Activated naive CD8-positive, alpha-beta T cell treated with anti-CD3 and anti-CD28 coated beads for 36 hours (primary cell): ENCODE measurements at places on chromosomes 1 and 21. TPM values are rescaled to one million over a fixed set of nuclear protein-coding genes. Genes with fewer than 3 reads are reported as not detected.

ACOT7 gene
- total RNA-seq: 80.8 TPM

IL12RB2 gene
- 40.2 TPM for total RNA-seq

AGRN gene
- 30.4 TPM for total RNA-seq

KCNJ15 gene
- total RNA-seq: 1.1 TPM

GUCA2B gene
- not detected for total RNA-seq

FLG2 gene
- not detected for total RNA-seq

ADGRB2 gene
- total RNA-seq: 0.08 TPM

KCNJ10 gene
- total RNA-seq: not detected

DNA sequence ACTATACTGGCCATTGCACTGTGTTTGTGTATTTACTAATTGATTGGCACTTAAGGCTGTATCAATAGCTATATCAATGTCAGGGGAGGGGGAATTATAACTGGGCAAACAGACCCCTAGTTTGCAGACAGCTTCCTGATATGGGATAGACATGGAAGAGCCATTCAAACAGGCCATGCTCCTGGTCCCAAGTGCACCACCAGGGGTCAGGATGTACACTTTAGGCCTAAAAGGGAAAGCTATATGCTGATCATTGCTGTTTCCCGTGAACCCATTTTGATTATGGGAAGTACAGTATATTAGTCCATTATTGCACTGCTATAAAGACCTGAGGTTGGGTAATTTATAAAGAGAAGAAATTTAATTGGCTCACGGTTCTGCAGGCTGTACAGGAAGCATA, 124.9 kb upstream of the BACE2 start:
- DNase-seq: no peak

DNA sequence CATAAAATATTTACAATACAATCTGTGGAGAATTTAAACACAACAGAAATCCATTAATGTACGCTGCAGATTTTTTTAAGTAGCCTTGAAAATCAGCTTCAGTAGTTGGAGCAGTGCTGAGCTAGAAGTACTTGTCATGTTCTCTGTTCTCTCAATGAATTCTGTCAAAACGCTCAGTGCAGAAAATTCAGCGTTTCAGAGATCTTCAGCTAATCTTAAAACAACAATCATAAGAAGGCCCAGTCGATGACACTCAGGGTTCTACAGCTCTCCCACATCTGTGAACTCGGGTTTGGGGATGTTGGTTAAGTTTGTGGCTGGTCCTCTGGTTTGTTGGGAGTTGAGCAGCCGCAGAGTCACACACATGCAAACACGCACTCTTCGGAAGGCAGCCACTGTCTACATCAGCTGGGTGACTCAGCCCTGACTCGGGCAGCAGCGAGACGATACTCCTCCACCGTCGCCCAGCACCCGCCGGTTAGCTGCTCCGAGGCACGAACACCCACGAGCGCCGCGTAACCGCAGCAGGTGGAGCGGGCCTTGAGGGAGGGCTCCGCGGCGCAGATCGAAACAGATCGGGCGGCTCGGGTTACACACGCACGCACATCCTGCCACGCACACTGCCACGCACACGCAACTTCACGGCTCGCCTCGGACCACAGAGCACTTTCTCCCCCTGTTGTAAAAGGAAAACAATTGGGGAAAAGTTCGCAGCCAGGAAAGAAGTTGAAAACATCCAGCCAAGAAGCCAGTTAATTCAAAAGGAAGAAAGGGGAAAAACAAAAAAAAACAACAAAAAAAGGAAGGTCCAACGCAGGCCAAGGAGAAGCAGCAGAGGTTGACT, 161.2 kb downstream of the RUNX1 start:
- DNase-seq: peak; percentile 91

- DNase-seq: peak; percentile 14
Measured at GRCh38 chr1:44035726-44036408, 4.6 kb upstream of the SLC6A9 start.

- no peak for DNase-seq
Measured at GRCh38 chr1:50132347-50132894, 23.7 kb downstream of the ELAVL4 start.

GRCh38 chr1:201217851-201218250, 27.2 kb downstream of the IGFN1 start:
- no peak for DNase-seq

DNA sequence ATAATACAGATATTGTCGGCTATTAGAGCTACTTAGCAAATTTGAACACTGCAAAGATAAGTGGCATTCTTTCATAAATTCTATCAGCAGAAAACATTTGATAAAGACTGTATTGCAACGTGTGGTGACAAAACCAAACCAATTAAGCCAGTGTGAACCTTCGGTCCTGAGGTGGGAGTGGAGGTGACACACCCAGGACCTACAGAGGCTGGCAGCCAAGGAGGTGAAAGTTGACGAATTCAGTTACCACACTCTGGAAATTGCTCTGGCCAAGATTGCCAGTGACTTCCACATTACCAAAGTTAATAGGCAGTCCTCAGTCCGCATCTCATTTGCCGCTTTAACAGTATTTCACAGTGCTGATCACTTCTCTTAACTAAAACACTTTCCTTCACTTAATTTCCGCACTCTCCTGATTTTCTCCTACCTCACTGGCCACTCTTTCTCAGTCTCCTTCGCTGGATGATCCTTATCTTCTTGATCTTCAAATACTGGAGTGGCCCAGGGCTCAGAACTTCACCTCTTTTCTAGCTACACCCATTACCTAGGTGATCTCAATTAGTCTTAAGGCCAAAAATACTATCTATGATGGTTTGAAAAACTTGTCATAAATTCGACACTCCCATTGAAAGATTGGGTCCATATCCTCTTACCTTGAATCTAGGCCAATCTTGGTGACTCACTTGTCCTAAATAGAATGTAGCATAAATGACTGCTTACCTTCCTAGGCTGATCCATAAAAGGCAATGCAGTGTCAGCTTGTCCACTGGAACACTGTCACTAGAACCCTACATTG, 5.1 kb upstream of the CDC42BPA start:
- no peak for DNase-seq

DNA sequence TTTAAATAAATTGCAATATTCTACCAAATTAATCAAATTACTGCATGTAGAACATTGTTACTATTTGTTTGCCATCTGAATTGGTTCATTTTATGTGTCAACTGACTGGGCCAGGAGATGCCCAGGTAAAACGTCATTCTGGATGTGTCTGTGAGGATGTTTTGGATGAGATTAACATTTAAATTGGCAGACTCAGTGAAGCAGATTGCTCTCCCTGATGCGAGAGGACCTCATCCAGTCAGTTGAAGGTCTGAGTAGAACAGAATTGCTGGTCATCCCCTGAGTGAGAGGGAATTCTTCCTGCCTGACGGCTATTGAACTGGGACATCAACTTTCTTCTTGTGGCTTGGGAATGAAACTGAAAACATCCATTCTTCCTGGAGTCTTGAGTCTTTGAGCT, 122.0 kb upstream of the GREM2 start:
- DNase-seq: no peak

DNA sequence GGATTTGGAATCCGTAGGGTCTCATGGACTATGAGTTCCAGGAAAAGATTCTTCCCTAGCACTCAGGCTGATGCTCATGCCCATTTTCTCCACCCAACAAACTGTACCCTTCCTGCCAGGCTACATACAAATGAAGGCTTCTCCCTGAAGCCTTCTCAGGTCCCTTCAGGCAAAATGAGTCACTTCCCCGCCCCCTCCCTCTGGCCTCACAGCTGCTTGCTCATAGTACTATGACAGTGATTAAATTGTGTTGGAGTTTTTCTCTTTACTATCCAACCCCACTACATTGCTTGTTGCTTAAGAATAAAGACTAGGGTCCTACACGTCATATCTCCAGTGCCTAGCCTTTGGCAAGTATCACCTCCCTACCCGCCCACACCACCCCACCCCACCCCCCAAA, 207.6 kb upstream of the NFIA start:
- peak; percentile 3 for DNase-seq

GRCh38 chr1:25566730-25567341, 23.4 kb downstream of the LDLRAP1 start:
- DNase-seq: peak; percentile 61

GRCh38 chr21:44489962-44490361, 34.7 kb downstream of the LRRC3 start:
- no peak for DNase-seq

GRCh38 chr1:25245809-25246599, 1.2 kb downstream of the RSRP1 start:
- no peak for DNase-seq

DNA sequence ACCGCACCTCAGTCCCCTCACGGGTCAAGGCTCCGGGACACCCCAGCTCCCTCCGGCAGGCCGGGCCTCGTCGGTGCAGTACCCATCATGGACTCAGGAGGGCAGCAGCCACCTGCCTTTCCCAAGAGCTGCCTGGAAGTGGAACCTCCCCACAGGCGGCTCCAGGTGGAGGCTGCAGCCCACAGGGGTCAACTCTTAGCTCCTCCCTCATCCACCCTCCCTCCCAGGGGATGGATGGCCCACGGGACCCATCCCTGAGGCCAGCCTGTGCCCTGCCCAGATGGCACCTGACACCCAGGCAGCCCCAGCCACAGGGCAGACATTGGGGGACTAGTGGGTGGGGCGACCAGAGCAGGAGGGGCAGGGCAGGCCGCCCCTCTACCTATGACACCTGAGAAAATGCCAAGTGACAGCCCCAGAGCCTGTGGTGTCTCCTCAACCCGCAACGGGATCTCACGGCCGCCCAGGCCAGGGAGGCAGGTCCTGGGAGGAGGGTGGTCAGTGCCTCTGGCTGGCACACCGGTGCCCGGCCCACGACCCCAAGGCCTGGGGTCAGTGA, 1.2 kb upstream of the ARHGEF16 start:
- peak; percentile 73 for DNase-seq

DNA sequence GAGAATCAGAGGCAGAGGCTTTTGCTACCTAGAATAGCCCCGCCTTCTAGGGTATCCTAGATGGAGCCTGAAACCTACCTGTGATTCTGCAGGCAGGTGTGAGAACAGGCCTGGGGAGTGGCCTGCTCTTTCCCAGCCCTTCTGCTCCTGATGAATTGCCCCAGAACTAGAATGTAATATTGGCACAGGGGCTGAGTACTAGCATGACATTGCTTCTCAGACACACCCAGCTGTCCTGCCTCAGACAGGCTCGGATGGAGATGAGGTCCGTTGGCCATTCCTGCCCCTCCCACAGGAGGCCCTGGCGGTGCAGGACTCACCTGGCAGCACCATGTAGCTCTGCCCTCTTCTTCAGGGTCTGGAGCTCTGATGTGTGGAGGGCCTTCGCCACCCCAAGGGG, 237.6 kb downstream of the GRIK3 start:
- DNase-seq: no peak

- DNase-seq: no peak
Measured at GRCh38 chr1:29050166-29050565, 73.5 kb downstream of the TMEM200B start.

DNA sequence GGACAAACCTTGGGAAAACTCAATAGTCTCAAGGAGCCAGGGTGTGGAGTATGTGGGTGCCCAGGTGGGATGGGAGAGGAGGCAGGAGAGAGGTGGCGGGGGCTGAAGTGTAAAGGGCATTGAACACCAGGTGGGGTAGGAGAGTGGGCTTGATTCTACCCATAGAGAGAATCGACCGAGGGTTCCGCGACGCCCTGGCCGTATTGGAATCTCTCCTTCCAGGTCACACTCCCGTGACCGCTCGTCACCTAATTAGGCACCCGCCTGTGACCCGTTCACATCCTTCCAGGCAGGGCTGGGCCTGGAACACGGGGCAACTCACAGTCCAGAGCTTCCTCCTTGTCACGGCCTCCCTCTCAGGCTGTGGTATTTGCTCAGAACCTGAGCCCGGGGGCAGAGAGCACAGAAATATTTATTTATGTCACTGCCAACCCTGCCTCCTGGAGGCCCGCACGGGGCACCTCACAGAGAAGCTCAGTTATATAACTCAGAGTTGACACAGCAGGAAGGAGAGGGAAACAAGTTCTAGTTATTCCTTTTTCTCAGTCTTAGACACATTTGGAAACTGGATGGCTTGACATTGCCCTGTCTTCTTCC, 12.0 kb downstream of the NCMAP start:
- DNase-seq: no peak
